Thoracic aorta (tissue), 2 donors: ENCODE measurements at places on chromosomes 5 and 9. TPM values are rescaled to one million over a fixed set of nuclear protein-coding genes. Genes with fewer than 3 reads are reported as not detected.

The SLC25A51 gene
- total RNA-seq = 29.9 TPM

The RMRP gene
- total RNA-seq = 1,550 TPM

The SLC34A1 gene
- total RNA-seq = not detected

- no peak for DNase-seq
Measured at GRCh38 chr9:38215465-38215864, 146.4 kb upstream of the SHB start.
